T-helper 2 cell treated with Interferon-gamma antibody and Interleukin-4, amounts not matched to agents 5 μg/mL and 100 μg/mL, for 36 hours (primary cell): ENCODE measurements at places on chromosomes 16 and 17.
A peak's percentile ranks its signal among the peaks of the same experiment; 100 is the strongest.

DNA sequence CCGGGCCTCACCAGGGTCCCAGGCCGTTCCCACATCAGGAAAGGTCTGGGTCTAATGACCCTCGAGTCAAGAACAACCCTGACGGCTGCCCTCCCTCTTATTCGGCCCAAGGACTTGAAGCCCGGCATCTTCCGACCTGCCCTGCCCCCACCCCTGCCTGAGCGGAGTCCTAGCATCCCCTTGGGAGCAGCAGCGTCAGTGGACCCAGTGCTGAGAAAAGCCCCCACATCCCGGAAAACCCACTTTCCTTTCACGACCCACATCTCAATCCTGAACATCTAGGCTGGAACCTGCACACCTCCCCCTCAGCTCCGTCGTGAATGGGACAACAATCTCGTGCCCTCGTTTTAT is 769 bp downstream of the TMEM88 start:
- H3K36me3 ChIP-seq: peaks cover 15% of the 10 kb centered on the region
- peaks cover 21% of the 10 kb centered on the region for H3K4me1 ChIP-seq
- H3K4me3 ChIP-seq: no peak overlapping the region
- DNase-seq: no peak
- no peaks in the 10 kb centered on the region for H3K27me3 ChIP-seq

GRCh38 chr17:7173687-7174602 is 5.2 kb downstream of the ASGR1 start:
- H3K27ac ChIP-seq: no peak overlapping the region
- peaks cover 18% of the 10 kb centered on the region for H3K27me3 ChIP-seq
- no peaks in the 10 kb centered on the region for H3K36me3 ChIP-seq

DNA sequence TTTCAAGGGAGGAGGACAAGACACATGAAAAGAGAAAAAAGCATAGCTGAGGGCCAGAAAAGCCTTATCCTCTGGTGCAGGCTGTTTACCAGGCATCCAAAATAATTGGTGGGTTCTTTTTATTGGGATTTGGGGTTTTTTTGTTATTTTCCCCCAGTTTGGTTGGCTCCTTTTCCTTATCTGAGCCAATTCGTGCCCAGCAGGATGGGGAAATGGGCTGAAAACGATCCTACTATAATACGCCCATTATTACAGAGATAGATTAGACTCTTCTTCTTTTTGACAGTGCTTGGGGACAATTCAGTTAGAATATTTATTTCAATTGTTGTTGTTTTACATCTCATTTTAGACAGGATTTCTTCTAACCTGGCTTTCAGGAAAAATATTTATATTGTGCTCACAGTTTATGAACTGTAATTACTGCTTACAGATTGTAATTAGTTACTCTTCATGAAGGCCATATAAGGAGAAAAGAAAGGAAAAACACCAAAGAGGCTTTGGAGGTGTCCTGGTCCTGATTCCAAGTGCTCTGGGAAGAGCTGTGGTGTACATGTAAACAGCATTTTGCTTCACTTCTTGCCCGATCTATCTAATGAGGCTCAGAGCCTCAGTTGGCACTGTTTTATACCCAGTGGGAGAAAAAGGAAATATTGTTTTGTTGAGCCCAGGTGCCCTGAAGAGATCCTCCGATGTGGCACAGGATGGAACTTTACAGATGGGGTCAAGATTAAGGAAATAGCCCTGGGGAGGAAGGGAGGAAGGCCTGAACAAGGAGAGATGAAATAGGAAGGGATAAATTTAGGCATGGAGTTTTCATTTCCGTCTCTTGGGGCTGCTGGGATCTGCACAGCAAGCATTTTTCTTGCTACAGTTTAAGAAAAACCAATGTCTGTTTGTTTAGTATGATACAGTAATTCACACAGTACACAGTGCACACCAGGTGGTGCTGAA is 611 bp upstream of the ANKRD40 start:
- peaks cover 5% of the 10 kb centered on the region for H3K27me3 ChIP-seq
- no peak for DNase-seq
- H3K36me3 ChIP-seq: peaks cover 16% of the 10 kb centered on the region
- peak overlapping the region; percentile 95 for H3K27ac ChIP-seq

DNA sequence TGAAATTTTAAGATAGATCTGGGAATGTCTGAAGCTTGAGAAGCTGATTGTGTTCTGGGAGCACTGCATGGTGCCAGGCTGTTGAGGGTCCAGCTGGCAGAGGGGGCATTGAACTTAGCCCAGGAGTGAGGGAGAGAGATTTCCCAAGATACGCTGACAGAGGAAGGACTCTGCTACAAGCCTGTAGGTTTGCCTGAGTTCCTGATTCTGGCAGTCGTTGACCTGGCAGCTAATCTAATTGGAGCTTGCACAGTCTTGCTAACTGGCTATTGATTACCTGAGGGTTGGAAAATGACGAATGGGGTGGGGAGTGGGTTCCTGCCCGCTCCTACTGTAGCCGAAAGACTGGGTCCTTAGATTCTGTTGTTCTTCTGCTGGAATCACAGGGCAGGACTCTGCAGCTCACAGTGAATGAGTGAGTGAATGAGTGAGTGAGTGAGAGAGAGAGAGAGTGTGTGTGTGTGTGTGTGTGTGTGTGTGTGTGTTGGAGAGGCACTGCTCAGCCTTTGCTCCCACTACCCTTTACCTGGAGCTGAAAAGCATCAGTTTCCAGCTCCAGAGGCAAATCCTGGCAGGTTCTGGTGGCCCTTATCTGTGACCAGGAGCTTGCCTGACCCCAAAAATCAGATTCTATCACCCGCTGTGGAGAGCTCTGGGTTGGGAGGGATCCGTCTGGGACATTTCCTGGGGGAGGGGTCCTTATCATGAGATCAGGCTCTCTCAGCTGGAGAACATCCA is 16.7 kb downstream of the CTRL start:
- peaks cover 16% of the 10 kb centered on the region for H3K4me1 ChIP-seq
- H3K4me3 ChIP-seq: no peak overlapping the region
- DNase-seq: no peak

GRCh38 chr16:3121851-3122467 is 9.6 kb downstream of the ZNF205 start:
- no peaks in the 10 kb centered on the region for H3K27me3 ChIP-seq
- H3K36me3 ChIP-seq: peaks cover 9% of the 10 kb centered on the region
- no peak overlapping the region for H3K27ac ChIP-seq
- peaks cover 26% of the 10 kb centered on the region for H3K4me1 ChIP-seq
- no peak overlapping the region for H3K4me3 ChIP-seq
- no peak for DNase-seq
